ENCODE measurements at places on chromosomes 5 and 9.
A peak's percentile ranks its signal among the peaks of the same experiment; 100 is the strongest.

GRCh38 chr5:83856881-83857280, 136.2 kb upstream of the HAPLN1 start:
- DNase-seq, result no peak

DNA sequence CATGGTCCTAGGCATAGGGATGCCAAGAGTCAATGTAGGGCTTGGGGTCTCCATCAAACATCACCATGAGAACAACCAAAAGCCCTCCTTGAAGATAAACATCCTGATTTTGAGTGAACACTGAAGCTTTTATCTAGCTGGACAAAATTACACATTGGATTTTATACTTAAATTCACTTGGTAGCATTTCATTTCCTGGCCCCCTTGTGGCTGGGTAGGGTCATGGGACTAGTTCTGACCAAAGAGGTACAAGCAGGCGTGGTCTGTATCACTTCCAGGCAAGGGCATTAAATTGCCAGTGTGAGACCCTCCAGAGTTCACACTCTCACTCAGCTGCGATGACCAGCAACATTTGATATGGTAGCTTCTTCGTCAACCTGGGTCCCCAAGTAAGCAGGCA, 320.3 kb downstream of the ACTL7B start:
- DNase-seq, result no peak

DNA sequence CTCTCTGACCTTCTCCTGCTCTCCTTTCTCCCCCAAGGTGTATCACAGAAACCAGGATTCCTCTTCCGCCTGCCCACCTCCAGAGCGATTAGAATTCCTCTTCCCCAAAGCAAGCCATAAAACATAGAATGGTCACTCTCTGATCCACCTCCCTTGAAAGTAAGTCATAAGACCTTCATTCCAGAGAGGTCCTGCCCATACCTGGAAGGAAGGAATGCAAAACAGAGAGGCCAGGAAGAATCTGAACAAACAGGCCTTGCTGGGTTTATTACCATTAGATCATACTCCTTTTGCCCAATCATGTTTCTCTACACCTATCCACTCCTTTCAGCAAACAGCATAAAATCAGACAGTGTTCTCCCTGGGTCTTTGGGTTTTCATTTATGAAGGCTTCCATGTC, 21.0 kb downstream of the CDKL3 start:
- DNase-seq, result no peak

DNA sequence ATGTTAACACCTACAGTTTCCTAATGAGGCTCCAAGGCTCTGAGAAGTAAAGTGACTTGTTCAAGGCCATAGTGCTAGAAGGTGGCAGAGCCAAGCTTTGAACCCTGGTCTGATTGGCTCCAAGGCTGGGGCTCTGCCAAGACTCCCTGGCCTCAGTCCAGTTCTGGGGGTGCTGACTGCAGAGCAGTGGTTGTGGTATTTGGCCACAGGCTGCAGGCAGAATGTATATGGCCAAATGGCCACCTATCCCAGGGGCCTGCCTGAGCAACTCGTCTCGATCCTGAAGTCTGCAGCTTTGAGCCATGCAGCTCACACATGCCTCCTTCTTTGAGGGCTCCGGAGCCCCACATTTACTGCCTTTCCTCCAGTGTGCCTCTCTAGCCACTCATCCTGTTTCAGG, 9.7 kb upstream of the NEK6 start:
- DNase-seq, result no peak

DNA sequence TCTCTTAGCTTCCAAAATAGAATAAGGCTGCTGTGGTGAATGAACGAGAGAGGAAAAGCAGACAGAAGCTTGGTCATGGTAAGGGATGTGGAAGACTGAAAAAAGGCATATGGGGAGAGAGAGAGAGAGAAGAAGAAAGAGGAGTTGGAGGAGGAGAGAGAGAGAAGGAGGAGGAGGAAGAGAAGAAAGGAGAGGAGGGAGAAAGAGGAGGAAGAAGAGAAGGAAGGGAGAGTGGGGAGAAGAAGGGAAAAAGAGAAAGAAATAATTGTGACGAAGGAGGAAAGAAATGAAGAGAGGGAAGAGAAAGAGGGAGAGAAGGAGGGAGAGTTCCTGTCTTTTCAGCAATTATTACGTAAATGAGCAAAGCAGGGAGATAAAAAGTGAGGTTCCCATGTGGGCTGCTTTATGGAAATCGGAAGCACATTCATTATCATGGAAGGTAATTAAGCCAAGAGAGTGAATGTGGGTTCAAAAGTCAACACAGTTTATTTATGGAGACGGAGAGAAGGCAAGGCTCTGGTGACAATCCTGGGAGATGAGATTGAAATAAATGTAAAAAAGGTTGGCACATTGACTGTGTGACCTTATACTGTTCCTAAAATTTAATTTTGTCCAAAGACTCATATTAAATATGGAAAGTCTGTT, 611.2 kb downstream of the KIF4B start:
- no peak for DNase-seq

- peak; percentile 30 for DNase-seq
Observed at GRCh38 chr5:139543423-139543991, 17.6 kb upstream of the UBE2D2 start.

- no peak for DNase-seq
Observed at GRCh38 chr5:68365889-68366288, 150.3 kb downstream of the PIK3R1 start.

- DNase-seq, result no peak
Observed at GRCh38 chr5:146891511-146891910, 13.0 kb upstream of the PPP2R2B start.

GRCh38 chr9:80233906-80234305, 662.1 kb downstream of the TLE4 start:
- DNase-seq, result no peak

- no peak for DNase-seq
Observed at GRCh38 chr5:160524827-160525226, 103.2 kb downstream of the PTTG1 start.

DNA sequence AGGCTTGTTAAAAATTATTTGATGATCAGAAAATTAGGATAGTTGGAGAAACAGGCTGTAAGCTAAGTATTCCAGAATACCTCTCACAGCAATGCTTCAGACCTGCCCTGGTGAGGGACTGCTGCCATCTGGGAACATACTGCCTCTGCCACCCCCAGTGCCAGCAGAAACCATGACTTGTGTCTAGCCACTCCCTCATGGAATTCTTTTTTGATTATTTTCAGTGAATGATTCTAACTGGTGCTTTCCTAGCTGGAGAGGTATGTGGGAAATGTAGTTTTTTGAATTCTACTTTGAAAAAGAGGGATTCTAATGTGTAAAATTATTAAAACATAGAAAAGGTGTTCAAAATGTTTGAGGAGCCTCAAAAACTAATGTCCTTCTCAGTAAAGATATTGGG, 126.3 kb downstream of the HMHB1 start:
- DNase-seq, result no peak

- no peak for DNase-seq
Observed at GRCh38 chr9:137685741-137686420, 67.1 kb downstream of the EHMT1 start.

GRCh38 chr5:56108246-56108645, 113.5 kb upstream of the IL6ST start:
- no peak for DNase-seq

DNA sequence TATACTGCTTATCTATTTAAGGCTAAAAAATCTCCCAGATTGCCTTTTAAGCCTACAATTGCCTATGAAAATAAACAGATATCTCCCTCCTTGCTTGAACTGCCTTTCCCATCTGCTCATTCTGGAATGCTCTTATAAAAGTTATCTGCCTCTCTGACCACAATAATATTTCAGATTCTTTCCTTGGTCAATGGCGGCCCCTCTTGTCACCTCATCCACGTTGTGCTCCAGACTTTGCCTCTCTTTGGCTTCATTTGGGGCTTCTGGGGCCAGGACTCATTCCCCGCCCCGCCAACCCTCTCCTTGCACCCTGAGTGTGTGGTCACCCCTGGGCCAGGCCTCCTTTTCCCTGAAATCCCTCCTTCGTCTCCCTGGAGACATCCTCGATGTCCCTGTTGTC, 110.0 kb upstream of the RPS23 start:
- no peak for DNase-seq

- no peak for DNase-seq
Observed at GRCh38 chr5:173644673-173645436, 28.4 kb upstream of the BOD1 start.

- DNase-seq, result no peak
Observed at GRCh38 chr5:137192293-137192743, 306.8 kb downstream of the SPOCK1 start.

- peak; percentile 7 for DNase-seq
Observed at GRCh38 chr9:134181648-134182034, 17.3 kb upstream of the RNU6ATAC start.

DNA sequence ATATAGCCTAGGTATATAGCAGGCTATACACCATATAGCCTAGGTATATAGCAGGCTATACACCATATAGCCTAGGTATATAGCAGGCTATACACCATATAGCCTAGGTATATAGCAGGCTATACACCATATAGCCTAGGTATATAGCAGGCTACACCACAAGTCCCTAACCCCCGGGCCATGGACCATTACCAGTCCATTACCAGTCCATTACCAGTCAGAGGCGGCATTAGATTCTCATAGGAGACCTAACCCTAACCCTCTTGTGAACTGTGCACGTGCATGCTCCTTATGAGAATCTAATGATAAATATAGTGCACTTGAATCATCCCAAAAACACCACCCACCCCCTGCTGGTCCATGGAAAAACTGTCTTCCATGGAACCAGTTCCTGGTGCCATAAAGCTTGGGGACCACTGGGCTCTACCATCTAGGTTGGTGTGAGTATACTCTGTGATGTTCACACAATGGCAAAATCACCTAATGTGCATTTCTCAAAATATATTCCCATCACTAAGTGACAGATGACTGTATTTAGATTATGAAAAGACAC, 4.7 kb downstream of the PLIN2 start:
- DNase-seq, result no peak

DNA sequence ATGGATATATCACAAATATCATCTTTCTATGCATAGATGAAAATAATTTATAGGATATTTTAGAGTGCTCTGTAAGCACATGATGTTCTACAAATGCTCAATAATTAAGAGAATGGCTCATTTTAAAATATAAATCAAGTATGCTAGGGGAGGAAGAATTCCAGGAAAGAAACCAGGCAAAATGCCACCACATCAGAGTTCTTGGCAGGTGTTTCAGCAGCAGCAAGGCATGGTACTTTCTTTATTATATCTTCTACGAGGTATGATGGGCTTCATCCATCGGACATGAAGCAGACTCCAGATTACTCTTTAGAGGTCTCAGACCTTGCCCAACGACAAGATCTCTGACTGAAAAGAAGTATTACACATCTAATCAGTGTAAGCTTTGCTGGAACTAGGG, 316.3 kb upstream of the ARRDC3 start:
- DNase-seq, result no peak

- no peak for DNase-seq
Observed at GRCh38 chr5:1801967-1802295, 724 bp downstream of the NDUFS6 start.

- no peak for DNase-seq
Observed at GRCh38 chr9:98989036-98990000, 45.6 kb downstream of the COL15A1 start.

DNA sequence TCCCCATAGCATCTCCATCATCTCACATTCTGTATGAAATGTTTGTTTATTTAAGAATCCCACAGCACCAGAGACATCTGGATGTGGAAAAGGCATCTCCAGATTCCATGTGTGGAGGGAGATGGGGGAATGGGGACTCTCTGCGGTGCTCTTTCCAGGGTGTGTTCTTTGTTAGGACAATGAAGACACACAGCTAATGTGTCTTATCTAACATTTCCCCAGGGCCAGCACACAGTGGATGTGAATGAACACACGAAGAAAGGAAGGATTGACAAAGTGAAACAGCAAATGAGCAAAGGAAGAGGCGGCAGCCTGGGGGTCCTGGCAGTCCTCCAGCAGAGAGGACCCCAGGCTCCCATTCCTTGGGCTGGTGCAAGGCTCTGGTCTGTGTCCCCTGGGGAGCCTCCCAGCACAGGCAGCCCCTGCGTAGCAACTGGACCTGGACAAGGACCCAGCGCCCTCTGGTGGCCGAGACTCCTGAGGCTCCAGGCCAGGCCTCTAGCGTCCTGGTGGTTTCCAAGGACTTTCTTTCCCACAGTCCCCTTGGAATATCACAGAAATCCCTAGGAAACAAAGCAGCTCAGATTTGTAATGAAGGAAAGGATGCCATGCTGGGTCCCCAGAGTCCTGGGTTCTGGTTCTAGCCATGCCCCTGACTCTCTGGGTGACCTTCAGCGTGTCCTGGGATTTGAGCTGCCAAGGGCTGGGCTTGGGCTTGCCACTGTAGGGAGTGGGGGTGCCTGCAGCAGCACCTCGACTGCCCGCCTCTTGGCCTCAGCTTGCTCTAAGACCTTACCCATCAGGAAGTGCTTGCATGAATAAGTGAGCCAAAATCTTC, 3.5 kb upstream of the PDLIM7 start:
- peak; percentile 82 for DNase-seq

GRCh38 chr5:149961957-149962409, 1.4 kb downstream of the SLC26A2 start:
- DNase-seq, result no peak

DNA sequence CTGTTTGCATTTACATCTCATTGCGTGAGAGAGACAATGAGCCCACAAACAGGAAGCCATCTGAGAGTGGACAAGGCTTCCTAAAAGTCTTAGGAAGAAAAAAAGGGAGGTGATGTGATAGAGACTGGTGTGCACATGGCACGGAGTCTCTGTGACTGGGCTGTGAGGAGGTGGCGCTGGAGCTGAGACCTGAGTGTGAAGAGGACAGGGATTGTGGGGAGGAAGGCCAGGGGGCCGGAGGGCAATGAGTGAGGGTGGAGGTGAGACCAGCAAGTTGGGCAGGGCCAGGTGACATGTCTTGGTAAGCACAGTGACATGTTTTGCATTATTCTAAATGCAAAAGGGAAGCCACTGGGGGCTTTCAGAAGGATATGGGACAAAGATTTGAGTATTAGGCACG, 45.0 kb downstream of the TSPAN17 start:
- DNase-seq, result no peak

GRCh38 chr5:136236479-136237083, 43.6 kb upstream of the SMIM32 start:
- no peak for DNase-seq
